Cortex of kidney (tissue), 1 donor: ENCODE measurements at places on chromosomes 3 and 15.

DNA sequence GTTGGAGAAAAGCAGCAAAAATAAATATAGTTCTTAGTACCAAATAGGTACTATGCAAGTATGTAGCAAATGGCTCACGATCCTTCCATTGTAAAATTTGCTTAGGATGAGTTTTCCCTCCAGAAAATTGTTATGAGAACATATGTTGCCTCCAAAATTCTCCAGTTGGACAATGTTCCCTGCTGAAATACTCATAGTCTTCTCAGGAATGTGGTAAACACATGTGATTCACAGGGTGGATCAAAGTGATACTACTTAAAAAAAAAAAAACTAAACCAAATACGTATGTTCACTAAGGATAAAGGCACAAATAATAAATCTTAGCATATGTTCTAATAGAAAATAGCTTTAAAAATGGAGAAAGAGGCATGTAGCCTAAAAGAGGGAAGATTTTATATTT is 84.3 kb upstream of the ZNF385D start:
- no peak for DNase-seq

- DNase-seq: no peak
Measured at GRCh38 chr3:52721002-52721729, 15.3 kb downstream of the SPCS1 start.

DNA sequence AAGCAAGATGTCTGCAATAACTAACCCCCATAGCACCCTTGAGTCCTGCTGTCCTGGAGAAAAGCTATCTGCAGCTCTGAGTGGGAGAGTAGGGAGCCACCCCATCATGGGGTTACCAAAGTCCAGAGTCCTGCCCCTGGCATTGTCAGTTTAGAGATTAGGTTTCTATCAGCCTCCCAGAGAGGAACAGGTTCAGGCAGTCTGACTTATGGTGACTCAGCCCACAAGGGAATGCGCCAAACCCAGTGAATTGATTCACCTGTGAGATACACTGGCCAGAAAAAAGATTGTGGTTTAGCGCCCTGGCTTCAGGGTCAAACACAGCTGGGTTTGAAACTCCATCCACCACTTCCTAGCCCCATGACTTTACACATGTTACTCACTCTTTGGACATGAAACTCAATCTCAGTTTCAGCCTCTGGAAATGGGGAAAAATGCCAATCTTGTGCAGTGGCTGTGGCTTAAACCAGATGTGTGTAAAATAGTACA is 263.6 kb upstream of the HES1 start:
- no peak for DNase-seq

DNA sequence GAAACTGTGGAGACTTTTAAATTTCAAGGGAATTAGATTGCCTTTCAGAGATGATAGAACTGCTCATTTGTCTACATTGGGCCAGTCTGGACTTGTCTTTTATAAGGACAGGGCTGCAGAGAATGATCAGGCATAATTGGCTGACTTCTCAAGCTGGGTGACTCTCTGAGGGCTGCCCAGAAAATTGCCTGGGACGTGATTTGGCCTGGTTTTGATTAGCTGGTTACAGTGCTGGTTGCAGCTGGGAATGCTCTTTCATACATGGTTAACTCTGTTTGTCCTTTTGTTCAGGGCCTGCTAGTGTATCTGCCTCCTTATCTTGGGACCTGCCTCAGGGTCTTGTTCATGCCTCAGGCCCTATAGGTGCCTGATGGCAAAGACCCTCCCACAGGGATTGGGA is 245.6 kb downstream of the CLSTN2 start:
- no peak for DNase-seq

DNA sequence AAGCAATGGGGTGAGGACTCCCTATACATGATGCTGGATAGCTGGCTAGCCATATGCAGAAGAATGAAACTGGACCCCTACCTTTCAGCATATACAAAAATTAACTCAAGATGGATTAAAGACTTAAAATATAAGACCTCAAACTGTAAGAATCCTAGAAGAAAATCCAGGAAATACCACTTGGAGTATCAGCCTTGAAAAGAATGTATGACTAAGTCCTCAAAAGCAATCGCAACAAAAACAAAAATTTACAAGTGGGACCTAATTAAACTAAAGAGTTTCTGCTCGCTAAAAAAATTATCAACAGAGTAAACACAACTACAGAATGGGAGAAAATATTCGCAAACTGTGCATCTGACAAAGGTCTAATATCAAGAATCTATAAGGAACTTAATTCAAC is 94.3 kb downstream of the XRN1 start:
- DNase-seq: no peak

DNA sequence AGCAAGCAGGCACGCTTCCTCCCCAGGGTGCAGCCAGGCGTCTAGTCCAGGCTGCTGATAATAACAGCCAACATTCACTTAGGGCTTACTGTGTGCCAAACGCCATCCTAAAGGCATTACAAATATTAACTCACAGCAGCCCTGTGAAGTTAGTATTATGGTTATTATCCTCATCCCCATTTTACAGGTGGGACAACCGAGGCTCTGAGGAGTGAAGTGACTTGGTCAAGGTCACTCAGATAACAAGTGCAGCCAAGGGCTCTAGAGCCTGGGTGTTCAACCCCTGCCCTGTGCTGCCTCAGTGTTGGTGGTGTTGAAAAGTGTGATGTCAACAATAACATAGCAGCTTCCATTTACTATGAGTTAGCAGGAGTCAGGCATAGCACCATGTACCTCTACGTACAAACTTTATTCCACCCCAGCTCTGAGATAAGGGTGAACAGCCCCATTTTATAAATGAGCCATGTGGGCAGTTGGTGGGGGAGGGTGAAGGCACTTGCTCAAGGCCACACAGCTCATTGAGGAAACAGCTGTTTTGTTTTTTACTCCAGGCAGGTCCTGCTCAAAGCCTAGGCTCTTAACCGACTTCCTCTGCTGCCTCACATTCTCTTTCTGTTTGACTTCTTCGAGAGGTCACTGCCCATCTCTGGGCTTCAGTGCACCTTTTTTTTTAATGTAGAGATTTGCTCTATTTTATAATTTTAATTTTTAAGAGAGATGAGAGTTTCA is 24.0 kb upstream of the TRH start:
- no peak for DNase-seq

- no peak for DNase-seq
Measured at GRCh38 chr3:148178503-148178902, 519.2 kb upstream of the AGTR1 start.

GRCh38 chr15:52343831-52344230 is 48.2 kb upstream of the MYO5C start:
- no peak for DNase-seq

- DNase-seq: no peak
Measured at GRCh38 chr3:158105119-158105709, 1.0 kb downstream of the SHOX2 start.

DNA sequence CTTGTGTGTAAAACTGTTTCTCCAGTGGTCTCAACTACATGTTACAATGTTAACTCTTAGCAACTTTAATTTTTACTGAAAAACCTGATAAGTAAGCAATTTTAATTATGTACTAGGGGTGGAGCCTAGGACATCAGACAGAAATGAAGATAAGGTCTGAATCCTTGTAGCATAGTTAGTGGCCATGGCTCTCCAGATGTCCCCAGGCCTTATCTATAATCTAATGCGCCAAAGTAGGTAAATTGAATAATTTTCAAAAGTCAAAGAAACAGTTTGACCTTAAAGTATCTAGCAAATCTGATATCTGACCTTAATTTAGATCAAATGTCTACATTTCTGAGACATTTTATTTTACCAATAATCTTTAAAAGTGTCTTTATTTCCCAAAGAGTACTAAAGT is 8.2 kb downstream of the MAGEF1 start:
- no peak for DNase-seq

GRCh38 chr3:173109143-173109542 is 31.9 kb downstream of the SPATA16 start:
- no peak for DNase-seq

- DNase-seq: no peak
Measured at GRCh38 chr3:107916171-107916570, 174.7 kb downstream of the CD47 start.

DNA sequence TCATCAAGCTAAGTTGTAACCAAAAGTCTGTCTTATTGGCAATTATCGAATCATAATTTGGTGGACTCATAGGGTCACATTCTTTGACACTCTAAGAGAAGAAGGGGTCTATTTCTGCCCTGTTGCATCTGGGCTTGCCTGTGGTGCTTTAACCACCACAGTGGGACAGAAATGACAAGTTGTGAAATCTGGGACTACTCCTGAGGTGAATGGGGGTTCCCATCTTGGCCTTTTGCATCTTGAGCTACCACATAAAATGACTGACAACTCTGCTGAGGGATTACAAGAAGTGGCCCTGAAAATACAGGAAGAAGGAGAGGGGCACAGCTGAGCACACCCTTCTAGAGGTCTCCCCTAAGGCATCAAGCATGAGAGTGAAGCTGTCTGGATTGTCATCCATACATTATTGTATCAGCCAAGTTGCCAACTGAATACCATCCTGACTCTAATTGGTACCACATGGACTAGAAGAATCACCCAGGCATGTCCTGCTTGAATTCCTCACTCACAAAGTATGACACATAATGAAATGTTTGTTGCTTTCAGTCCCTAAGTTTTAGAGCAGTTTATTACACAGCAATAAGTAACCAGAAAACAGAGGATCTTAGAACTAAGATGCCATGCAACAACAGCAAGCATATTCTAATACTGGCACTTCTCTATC is 306.5 kb downstream of the ROBO1 start:
- no peak for DNase-seq

GRCh38 chr3:188000361-188000861 is 153.5 kb upstream of the LPP start:
- DNase-seq: no peak
